Posterior cingulate gyrus (tissue), 11 donors: ENCODE measurements at places on chromosomes 5 and 9.

GRCh38 chr5:66851306-66851705 is 255.1 kb downstream of the MAST4 start:
- no peak for DNase-seq

DNA sequence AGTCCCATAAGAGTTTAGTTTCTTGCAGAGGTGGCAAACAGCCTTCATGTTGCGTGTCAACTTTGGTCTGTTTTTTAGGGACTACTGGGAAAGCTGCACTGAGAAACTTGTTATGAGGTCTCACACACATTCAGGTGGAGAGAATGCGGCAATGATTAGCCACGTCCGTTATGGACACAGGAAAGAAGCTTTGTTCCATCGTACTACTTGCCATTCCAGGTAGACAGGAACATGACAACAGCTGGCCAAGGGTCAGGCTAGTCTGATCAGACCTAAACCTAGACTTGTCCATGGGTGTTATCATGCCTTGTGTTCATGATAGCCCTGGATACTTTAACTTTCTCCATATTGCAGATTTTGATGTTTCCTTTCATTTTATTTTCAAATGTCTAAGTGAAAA is 113.2 kb downstream of the ZNF608 start:
- no peak for DNase-seq

DNA sequence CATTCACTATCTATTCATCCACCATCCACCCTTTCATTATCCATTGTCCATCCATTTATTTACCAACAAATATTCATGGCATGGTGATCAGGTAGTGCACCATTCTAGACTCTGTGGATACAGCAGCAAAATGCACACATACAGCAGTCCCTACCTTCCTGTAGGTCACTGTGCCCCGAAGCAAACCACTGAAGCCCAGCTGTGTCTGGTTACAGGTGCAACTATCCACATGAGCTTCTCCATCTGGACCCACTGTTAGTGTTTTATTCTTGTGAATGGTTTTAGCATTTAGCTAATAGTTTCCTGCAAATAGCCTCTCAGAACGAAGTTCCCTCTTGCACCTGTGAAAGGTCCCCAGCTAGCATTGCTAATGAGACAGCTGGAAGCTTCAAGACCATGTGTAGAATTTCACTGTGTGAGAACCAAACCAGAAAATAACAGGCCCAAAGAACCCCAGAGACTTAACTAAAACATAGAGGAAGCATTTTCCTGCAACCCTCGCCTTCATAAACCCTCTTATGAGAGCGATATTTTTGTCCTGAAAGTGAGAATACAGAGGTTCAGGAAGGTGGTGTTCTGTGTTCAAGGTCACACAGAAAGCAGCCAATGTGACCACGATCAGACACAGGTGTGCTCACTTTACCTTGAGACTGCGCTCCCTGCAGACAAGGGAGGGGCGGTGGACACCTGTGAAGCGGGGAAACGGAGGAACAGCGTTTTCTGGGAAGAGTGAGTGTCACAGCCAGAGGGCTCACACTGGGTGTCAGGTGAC is 18.5 kb downstream of the PAEP start:
- no peak for DNase-seq

DNA sequence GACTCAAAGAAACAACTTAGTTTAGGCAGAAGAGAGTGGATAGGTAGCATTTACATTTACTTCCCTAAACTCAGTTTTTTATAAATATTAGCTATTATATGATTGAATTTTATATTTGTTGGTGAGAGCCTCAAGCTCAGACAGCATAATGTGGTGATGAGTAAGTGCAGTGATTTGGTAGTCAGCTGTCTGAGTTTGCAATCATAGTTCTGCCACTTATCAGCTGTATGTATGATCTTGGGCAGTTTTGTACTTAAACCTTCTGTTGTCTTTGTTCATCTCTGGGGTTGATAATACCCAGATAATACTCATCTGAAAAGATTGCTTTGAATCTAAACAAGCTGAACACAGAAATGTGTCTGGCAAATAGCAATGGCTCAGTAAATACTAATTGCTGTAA is 108.8 kb downstream of the ANXA1 start:
- no peak for DNase-seq

DNA sequence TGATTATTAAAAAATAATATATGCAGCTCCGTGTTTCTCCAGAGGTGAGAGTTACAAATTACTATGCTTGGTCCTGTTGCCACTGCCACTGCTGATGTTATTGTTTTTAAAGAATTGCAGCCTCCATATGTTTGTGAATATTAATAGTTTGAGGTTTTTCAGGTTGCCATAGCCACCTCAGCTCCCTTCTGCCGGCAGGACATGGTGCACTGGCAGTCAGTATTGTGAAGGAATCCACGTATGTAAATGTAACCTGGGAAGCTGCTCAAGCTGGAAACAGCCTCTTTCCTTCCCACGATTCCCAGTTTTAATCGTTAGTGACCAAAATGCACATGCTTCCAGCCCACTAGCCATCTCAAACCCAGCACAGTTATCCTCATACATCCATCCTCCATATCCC is 184.4 kb upstream of the CCNG1 start:
- no peak for DNase-seq

DNA sequence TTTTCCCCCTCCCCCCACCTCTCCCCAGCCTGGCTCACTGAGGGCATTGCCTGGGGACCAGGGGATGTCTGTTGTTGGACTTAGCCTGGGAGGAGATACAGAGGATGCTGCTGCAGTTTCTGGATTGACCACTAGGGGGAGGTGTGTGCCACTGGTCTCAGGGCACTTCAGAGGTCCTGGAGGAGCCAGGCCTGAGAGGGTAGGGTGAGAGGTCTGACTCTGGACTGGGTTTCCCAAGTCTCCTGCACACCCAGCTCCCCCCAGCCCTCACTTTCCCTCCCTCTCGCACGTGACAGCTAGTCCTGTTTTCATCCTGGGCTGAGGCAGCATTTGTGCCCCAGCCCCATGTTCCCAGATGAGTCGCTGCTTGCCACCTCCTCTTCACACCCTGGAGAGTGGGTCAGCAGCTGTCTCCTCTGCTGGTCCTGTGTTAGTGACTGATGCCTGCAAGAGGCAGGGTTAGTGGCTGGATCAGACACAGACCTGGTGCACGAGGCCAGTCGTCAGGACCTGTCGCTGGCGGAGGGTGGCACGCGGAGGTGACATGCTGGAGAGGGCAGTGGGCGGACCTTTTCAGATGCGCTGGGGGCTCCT is 4.4 kb downstream of the IL3 start:
- DNase-seq: peak; percentile 88

DNA sequence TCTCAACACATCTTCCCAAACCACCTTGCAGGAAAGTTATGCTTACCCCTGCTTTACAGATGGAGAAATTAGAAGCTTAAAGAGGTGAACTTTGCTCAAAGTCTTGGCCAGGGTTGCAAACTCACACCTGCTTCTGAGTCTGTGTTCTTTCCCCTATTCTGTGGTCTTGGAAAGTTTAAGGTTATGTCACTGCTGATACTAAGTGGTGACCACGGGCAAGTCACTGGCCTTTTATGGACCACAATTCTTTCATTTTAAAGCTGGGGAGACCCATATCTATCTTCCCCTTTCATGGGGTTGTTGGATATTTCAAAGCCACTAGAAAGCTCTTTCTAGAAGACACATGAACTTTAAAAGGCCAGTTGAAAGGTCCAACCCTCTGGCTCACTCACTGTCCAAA is 95.4 kb upstream of the KLF4 start:
- DNase-seq: no peak

DNA sequence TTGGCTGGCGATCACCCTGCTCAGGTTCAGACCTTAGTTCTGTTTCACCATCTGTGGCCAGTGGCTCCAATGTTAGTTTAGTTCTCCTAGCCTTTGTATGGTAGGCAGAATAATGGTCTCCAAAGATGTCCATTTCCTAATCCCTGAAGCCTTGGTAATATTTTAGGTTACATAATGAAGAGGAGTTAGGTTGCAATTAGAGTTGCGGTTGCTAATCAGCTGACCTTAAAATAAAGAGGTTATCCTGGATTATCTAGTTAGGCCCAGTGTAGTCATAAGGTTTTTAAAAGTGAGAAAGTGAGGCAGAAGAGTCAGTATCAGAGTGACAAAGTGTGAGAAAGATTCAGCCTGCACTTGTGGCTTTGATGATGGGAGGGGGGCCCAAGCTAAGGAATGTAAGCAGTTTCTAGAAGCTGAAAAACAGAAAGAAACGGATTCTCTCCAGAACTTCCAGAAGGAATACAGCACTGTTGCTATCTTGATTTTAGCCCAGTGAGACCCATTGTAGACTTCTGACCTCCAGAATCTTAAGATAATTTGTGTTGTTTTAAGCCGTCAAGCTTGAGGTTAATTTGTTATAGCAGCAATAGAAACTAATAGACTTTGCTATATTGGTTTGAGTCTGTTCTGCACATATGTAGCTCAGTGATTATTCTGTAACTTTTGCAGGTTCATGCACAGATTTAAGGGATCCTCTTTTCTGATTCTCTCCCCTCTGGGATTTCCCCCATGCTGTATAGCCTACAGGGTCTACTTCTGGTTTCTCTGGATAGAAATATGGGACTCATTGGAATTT is 21.6 kb downstream of the LNPEP start:
- DNase-seq: no peak

DNA sequence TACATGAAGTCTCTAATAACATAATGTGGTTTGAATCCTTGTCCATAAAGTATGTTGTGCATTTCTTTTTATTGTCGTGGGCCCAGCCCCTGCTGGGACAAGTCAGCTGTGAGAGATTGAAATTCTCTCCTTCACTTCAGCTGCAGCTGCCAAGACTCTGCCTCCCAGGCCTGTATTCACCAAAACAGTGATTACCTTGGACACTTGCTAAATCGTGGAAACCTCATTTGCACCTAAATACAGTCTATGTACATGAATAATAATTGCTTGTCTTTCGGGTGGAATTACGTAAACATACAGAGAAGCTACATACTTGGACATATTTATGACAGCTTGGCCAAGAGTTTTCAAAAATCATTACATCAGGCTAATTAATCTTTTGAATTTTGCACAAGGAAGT is 898.5 kb upstream of the SEMA6A start:
- DNase-seq: no peak

DNA sequence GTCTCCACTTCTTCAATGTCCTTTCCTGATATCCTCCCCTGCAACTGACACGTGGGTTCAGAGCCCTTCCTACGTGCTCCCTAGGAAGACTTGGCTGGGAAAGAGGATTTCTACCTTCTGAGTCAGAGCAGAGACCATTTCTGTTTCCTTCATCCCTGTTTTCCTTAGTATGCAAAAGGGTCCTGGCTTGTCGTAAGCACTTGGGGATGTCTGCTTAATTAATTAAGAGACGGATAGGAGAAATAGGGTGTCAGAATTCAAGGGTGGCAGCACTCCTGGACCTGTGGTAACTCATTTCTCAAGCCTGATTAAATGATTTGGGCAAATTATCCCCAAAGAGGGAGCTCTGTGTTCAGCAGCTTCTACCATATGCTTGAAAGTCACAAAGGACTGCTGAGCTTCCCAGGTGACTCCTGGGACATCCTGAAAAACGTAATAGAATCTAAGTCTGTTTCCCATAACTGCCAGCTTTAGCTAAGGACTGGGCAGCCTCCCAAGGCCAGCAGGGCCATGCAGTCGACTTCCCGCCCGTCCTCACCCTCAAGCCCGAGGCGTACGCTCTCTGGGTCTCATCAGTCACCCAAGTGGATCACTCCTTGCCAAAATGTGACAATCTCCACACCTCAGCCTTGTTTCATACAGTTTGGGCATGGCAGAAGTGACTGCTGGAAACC is 20.5 kb downstream of the ABCA1 start:
- DNase-seq: no peak

DNA sequence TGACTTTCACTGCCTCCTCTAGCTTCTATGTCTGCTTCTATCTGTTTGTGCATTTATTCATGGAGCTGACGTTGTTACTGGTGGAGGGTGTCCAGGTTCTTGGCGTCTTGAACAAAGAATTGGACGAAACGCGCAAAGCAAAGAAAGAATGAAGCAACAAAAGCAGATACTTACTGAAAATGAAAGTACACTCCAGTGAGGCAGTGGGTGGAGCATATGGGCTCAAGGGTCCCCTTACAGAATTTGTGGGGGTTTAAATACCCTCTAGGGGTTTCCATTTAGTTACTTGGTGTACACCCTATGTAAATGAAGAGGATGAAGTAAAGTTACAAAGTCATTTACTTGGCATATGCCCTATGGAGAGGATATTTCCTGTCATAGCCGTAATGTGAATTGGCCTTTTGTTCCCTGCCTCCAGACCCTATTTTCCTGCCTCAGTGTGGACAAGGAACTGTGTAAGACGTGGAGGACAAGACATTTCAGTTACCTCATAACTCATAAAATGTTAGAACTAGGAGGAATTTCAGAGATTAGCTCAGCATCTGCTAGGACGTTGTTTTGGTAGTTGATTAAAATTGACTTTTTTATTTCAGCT is 3.1 kb downstream of the POLR3G start:
- DNase-seq: no peak

DNA sequence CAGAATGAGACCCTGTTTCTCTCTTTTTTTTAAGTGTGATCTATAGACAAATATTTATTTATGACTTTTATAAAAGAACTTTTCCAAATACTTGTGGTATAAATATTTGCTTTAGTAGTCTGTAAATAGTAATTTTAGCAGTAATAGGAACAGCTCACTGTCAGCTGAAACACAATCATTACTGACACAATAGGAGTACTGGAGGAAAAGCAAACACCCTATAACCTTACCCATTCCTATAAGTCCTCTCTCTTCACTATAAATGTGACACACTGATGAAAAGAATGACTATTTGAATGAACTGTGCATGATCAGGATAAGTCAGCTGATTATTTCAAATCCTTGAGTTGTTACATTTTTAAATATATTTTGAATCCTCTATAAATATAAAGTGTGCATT is 72.4 kb downstream of the CDH12 start:
- no peak for DNase-seq

DNA sequence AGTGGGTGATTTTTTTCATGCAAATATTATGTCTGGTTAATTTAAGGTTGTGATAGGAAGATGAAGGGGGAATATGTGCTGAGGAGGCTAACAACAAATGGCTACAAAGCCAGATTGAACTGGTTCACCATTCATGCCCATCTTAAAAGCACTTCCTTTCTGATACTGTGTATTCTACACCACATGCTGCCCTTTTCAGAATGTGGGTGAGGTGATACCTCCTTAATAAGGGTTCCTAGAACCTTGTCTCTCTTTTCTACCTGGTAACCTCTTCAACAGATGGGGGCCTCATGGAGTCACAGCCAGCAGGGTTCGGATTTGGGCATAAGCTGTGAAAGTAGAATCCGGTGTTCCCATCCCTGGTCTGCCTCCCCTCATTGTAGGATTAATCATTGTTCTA is 1064.0 kb upstream of the SEMA6A start:
- DNase-seq: no peak

- DNase-seq: no peak
These were observed 16.8 kb downstream of the SIL1 start for GRCh38 chr5:139181322-139181730.

GRCh38 chr5:99004960-99005359 is 76.2 kb upstream of the CHD1 start:
- no peak for DNase-seq
